ENCODE measurements at places on chromosomes 7 and 10.
A peak's percentile ranks its signal among the peaks of the same experiment; 100 is the strongest.

GRCh38 chr10:11282156-11282555 is 264.5 kb downstream of the CELF2 start:
- DNase-seq, result no peak

GRCh38 chr7:70299472-70299807 is 701.2 kb downstream of the AUTS2 start:
- no peak for DNase-seq

DNA sequence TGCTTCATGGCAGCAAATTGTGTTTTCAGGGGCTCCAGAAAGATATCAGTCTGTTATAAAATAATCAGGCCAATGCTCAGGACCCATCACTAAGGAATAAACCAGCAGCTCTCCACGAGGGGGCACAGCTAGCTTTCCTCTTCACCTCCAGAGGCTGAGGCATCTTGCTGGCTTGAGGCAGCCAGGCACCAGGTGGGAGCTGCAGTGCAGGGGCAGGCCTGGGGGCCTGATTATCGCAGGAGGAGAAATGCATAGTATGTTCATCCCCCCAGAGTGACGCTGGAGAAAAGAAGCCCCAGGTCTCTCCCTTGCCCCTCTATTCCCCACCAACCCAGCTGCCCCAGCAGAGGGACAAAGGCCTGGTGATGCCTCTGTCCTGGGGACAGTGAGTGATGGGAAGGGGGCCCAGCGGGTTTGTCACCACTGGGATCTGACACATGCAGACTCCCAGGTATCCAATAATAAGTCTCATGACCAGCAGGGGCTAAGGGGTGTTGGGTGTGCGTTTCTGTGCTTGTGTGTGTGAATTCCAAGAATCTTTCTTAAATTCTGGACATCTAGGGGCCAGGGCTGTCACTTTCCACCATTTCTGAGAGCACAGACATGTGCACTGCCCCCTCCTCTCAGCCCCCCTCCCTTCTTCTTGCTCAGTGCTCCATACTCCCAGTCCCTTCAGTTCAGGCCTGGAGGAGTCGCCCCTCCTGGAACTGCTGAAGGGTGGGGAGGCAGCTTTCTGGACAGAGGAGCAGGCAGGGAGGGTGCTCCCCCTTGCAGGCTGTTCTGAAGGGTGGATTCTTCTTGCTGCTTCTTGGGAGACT is 128.1 kb upstream of the FAM20C start:
- DNase-seq, result peak; percentile 35

GRCh38 chr7:7239346-7239745 is 57.0 kb downstream of the C1GALT1 start:
- DNase-seq, result no peak

DNA sequence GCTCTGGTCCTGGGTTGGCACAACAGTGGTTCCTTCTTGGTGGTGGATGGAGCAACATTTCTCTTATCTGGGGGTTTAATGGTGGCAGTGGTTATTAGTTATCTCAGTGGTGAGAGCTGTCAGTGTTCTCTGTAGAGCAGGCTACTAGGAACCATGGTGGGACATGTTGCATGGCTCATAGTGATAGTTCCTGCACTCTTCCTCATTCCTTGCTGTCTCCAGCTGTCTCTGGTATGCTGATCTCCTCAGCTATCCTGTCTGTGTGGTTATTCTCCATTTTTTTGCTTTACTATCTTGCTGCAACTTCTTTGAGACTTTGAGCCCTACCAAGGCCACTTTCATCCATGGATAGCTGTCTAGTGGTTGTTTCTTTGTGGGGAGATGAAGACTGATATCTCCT is 44.0 kb downstream of the CCDC7 start:
- DNase-seq, result no peak
